Skeletal muscle cell (primary cell): ENCODE measurements at places on chromosomes 4 and X.

GRCh38 chr4:54717694-54718093 is 59.9 kb downstream of the KIT start:
- no peak for DNase-seq

GRCh38 chr4:101020956-101021355 is 326.4 kb downstream of the PPP3CA start:
- peak; percentile 40 for DNase-seq

- no peak for DNase-seq
Measured at GRCh38 chrX:13690836-13691235, 1.9 kb downstream of the RAB9A start.

DNA sequence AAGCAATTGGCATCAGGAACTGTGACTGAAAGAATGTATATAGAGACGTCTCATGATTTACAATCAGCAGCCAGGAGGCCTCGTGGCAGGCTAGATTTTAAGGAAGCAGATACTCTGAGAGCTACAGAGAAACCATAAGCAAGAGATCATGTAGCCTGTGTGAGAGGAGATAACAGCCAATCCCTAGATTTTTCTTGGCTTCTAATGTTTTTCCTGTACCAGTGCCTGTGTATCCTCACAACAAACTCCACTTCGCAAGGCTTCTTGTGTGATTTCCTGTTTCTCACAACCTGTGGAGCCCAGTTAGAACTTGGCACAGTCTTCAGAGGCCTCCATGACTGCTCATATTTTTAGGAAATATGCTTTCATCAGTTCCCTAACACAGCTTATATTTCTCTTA is 147.9 kb downstream of the PTCHD1 start:
- no peak for DNase-seq
